Glomerular endothelial cell (primary cell): ENCODE measurements at places on chromosomes 1 and 21. TPM values are rescaled to one million over a fixed set of nuclear protein-coding genes. Genes with fewer than 3 reads are reported as not detected.

- DNase-seq: no peak
Observed at GRCh38 chr21:26293141-26293946, 122.8 kb upstream of the APP start.

DNA sequence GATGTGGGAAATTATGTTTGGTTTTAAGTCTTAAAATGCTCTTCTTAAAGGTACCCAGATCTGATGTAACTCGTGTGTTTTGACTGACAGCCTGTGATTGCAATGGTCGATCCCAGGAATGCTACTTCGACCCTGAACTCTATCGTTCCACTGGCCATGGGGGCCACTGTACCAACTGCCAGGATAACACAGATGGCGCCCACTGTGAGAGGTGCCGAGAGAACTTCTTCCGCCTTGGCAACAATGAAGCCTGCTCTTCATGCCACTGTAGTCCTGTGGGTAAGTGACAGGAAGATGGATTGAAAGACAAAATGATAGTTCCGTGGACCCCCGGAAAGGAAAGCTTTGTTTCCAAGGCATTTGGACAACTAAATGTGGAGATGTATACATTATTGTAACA, 71.6 kb upstream of the LAMC2 start:
- DNase-seq: no peak

GRCh38 chr1:229156872-229157271, 114.0 kb upstream of the RAB4A start:
- no peak for DNase-seq

DNA sequence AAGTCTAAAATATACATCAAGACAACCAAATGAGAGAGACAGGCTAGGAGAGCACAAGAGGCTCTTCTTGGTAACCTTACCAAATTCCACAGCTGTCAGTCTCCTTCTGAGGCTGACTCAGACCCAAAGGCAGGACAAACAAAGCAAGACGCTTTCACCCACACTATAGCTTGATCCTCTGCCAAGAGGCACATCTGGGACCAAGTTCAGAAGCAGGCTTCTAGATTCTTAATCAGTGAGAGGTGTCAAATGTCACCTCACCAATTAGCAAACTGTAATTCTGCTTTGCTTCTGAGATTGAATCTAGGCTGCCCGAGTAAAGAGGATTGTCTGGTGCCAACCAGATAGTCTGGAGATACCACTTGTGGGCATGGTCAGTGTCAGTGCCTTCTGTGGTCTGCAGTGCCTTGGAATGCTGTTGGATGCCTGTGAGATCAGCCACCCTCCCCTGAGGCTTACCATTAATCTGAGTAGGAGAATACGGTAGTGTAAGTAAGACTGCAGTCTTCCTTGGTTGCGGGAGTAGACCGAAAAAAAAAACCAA, 151.0 kb downstream of the FMN2 start:
- DNase-seq: no peak

DNA sequence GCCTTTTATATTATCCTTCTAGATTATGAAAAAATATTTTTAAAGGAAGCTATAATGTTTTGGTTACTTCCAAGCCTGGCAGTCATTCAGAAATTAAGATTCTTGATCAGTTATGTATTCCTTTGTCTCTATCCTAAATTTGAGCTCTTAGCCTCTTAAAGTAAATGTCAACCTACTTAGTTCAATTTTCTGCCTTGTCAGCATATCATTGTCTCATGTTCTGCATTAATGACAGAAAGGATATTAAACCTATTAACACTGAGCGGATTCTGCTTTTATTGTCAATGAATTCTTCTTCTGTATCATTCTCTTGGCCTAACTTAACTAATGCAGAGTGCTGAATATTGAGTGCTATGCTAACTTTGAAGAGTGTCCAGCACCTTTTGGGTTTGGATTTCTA, 56.0 kb downstream of the SDCCAG8 start:
- no peak for DNase-seq

GRCh38 chr1:29171089-29171488, 10.6 kb downstream of the SRSF4 start:
- DNase-seq: no peak

GRCh38 chr1:196385109-196385508, 223.1 kb downstream of the KCNT2 start:
- DNase-seq: no peak

GRCh38 chr1:159009287-159009686, 420 bp upstream of the IFI16 start:
- DNase-seq: no peak

DNA sequence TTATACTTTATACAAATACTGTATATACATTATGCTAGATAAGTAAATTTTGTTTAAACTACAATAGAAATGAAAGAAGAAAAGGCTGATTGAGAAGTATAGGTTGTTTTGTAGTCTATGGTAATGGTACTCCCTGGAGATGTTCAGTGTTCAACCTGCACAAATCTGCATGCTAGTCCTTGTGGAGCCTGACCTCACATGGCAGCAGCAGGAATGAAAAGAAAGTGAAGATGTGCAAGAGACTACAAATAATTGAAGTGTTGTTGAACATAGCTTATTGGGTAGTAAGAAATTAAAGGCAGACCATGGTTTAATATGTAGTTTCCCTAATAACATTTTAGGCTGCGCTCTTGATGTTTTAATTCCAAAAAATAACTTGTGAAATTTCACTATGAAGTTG, 201.2 kb downstream of the TGFB2 start:
- DNase-seq: no peak

GRCh38 chr21:17693801-17694200, 81.1 kb upstream of the BTG3 start:
- no peak for DNase-seq

DNA sequence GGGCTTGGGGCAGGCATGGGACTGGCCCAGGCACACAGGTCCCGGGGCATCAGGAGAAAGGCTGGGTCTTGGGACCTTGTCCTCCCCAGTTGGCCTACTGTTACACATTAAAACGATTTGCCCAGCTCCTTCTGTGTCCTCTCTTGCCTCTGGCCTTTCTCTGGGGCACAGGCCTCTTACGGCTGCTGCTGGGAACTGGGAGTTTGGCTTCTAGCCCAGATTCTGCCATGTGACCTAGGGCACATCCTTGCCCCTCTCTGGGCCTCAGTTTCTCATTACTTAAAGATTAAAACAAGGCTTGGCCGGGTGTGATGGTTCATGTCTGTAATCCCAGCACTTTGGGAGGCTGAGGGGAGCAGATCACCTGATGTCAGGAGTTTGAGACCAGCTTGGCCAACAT, 14.0 kb downstream of the KDF1 start:
- no peak for DNase-seq

DNA sequence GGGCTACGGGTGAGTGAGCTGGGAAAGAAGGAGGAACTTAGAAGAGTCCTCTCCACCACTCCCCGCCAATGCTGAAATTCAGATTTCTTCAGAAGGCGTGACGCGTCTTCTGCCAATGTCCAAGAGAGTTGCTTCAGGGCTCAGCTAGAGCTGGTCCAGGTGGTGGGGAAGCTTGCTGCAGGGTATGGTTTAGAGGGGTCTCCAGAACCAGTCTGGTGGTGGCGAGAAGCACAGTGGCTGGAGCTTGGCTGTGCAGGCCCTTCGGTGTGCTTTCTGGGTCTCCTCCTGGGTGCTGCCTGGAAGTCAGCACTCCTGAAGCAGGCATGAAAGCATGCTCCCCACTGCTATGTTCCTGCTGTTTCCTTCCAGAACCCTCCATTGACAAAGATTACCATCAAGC, 387.2 kb downstream of the PTPRU start:
- no peak for DNase-seq

- no peak for DNase-seq
Observed at GRCh38 chr1:66214901-66215300, 319.1 kb upstream of the SGIP1 start.

DNA sequence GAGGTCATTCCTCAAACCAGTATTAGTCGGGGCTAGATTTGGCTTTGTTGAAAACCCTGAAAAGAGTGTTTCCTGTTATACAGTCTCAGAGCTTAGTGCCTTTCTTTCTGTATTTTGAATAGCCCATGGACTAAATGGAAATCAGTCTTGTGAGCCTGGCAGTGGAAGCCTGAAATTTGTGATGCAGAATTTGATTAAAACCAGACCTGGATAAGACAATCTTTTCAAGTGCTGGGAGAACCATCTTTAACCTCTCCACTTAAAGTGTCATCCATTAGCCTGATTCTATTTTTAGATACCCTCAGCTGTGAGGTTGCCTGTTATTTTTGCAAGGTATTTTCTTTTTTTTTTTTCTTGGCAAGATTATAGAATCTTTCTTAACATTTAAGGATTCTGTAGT, 19.5 kb downstream of the ACTN2 start:
- no peak for DNase-seq

- no peak for DNase-seq
Observed at GRCh38 chr21:17598437-17598836, 14.3 kb downstream of the BTG3 start.

DNA sequence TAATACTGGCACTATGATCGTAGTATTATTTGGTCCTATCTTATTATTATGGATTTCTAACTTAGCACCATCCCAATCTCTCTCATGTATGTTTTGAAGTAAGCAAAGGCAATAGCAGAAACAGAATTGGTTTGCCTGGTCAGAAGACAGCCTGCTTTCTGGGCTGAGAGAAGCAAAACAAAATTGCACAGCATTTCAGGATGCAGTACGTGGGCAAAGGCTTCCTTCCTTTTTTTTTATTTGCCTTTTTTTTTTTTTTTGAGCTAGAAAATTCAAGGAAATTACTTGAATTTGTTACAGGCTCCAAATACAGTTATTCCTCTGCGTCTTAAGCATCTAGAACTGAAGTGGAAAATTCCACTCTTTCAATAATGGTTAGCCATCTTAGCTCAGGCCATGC, 8.8 kb downstream of the CDA start:
- no peak for DNase-seq

DNA sequence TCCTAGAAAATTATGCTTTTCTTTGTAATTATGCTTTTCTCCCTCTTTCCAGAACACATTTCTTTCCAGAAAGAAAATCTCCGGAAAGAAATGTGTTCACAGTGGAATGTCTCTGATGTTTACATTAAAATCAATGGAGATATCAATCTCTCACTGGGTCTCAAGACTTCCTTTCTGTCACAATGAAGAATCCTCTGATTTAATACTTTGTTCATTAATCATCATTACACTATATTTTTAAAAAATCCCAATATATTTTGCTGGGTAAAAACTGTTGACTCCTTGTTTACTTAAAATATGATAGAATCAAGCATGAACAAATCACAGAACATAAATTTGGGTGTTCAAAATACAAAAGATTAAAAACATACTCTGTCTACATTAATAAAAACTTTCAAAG, 26.3 kb upstream of the TGFBR3 start:
- no peak for DNase-seq

- no peak for DNase-seq
Observed at GRCh38 chr1:61245696-61246400, 163.5 kb downstream of the NFIA start.

DNA sequence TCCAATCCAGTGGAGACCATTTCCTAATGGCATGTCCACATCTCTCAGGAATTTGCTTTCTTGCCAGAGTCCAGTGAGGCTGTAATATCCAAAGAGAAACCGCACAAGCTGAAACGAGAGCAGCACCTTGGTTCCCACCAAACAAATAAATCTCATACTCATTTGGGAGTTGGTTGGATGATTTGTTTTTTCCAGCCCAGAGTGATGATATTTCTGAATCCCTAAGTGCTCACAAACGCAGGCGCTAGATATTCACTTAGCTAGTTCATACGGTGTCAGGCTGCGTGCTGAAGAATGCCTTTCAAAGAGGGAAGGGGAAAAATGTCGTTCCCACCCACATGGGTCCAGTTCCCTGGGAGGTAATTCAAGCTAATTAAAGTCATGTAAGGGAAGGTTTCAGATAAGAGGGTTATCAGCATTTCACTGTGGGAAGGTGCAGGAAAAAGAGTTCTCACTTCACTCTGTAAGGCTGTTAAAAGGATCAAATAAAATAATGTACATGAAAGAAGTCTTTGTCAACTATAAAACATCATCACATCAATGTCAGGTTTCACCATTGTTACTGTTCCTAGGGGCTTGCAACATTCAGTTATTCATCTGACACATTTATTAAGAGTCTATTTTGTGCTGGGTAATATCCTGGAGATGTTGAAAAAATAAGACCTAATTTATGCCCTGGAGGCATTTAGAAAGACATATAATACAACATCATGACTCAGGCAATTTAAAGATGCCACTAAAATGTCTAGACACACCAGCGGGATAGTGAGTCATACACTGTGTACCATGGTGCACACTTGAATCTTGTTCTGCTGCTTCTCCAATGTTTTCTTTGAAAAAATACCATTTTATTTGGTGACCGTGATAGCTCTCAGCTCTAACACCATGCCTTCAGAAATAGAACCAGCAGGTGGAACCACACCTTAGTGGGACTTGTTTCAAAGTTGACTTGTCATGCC, 19.3 kb downstream of the DPT start:
- DNase-seq: no peak

DNA sequence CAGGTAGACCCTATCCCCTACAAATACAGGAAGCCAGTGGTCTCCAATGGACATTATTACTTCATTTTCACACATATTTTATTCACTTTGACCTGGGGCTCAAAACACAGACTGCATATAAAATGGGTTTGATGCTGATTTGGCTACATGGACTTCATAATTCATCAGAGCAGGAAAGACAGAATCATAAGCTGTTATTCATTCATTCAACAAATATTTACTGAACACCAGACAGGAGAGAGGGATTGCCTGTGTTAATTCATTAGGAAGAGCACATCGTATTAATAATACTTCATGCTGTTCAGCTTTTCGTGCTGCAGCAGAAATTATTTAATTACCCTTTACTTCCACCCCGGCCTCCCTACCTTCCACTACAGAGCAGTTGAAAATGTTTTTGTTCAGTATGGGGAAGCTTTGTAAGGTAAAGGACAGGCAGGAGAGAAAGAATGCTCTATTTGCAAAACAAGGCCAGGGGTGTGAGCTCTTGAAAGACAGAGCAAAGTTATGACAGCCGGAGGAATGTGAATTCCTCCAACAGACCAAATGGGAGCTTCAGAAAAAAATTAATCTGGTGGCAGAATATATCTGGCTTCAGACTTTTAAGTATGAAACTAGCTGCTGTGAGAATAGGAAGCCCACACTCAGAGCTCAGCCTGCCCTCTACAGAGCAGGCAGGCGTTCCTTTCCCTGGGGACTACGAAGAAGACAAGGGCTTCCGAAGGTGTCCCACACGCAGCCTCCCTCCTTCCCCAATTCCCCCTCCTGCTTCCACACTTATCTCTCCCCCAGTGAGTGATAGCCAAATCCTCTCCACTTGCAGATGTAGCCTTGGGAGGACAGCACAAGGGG, 58.0 kb downstream of the MDM4 start:
- no peak for DNase-seq

VCAM1 gene
- total RNA-seq: 61.9 and 66.7 TPM in 2 replicates

DNAJC28 gene
- total RNA-seq: 0.24 and 1.8 TPM in 2 replicates

CLIC6 gene
- 0.15 TPM in 1 of 2 replicates, not detected in the other for total RNA-seq

CFHR3 gene
- not detected in 2 replicates for total RNA-seq

GUCA2B gene
- not detected in 2 replicates for total RNA-seq

TLR5 gene
- total RNA-seq: 0.19 and 0.53 TPM in 2 replicates

ACKR1 gene
- total RNA-seq: 0.06 TPM in 1 of 2 replicates, not detected in the other

PLA2G5 gene
- total RNA-seq: 0.70 TPM in 1 of 2 replicates, not detected in the other

FH gene
- total RNA-seq: 51.1 and 55.3 TPM in 2 replicates

KCNN3 gene
- 4.8 and 10.5 TPM in 2 replicates for total RNA-seq

HRNR gene
- not detected in 2 replicates for total RNA-seq

HSD3B1 gene
- not detected in 2 replicates for total RNA-seq

KRTAP21-2 gene
- total RNA-seq: not detected in 2 replicates
